Adrenal gland (tissue), 19 donors: ENCODE measurements at places on chromosomes 1 and 21.

- no peak for DNase-seq
- no peak overlapping the region for H3K4me3 ChIP-seq
- no peaks in the 10 kb centered on the region for H3K36me3 ChIP-seq
- peaks cover 61% of the 10 kb centered on the region for H3K4me1 ChIP-seq
- no peaks in the 10 kb centered on the region for H3K27me3 ChIP-seq
These were observed 11.0 kb downstream of the BACH1 start for GRCh38 chr21:29309703-29310102.

- H3K27me3 ChIP-seq, result no peaks in the 10 kb centered on the region
- H3K36me3 ChIP-seq, result no peaks in the 10 kb centered on the region
- H3K4me3 ChIP-seq, result no peak overlapping the region
- H3K27ac ChIP-seq, result no peak overlapping the region
These were observed 9.3 kb downstream of the SLAMF8 start for GRCh38 chr1:159835862-159836525.

- H3K36me3 ChIP-seq, result no peaks in the 10 kb centered on the region
- no peak overlapping the region for H3K27ac ChIP-seq
- H3K4me1 ChIP-seq, result peaks cover 22% of the 10 kb centered on the region
- DNase-seq, result no peak
These were observed 77.4 kb upstream of the SLFNL1 start for GRCh38 chr1:41098730-41099460.

GRCh38 chr1:17523321-17524041 is 16.0 kb upstream of the ARHGEF10L start:
- no peaks in the 10 kb centered on the region for H3K27me3 ChIP-seq
- H3K4me1 ChIP-seq, result peaks cover 9% of the 10 kb centered on the region
- H3K4me3 ChIP-seq, result no peak overlapping the region

DNA sequence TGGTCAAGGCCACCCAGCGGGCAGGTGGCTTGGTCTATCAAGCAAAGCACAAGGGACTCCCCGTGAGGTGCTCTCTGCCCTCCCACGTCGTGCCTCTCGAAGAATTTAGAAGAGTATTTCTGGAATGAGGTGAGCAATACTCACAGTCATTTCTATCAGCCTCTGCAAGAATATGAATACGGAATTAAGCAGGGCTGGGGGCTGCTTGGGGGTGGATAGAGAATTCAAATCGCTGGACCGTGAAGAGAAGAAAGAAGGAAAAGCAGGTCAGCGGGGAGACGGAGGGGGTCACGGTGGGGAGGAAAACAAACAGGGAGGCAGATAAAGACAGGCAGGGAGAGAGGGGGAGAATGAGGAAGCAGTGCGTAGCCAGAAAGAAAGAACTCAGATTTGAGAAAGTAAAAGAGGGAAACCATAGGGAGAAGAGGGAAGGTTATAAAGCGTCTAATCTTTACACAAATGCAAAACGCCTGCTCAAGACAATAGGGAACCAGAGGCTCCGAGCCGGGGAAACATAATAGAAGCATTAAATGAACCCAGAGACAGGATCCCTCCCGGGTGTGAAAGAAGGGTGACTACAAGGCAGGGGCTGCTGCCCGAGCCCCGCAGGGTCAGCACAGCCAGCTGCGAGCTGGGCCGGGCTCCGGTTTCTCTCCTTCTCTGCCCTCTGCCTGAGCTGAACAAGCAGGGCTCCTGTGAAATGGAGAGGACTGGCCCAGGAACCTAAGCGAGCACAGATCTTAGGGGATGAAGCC is 2.1 kb upstream of the EDN2 start:
- H3K27ac ChIP-seq, result no peak overlapping the region
- DNase-seq, result no peak
- peaks cover 21% of the 10 kb centered on the region for H3K4me1 ChIP-seq
- no peaks in the 10 kb centered on the region for H3K36me3 ChIP-seq
- H3K27me3 ChIP-seq, result no peaks in the 10 kb centered on the region
